ENCODE measurements at places on chromosomes 4 and X.

DNA sequence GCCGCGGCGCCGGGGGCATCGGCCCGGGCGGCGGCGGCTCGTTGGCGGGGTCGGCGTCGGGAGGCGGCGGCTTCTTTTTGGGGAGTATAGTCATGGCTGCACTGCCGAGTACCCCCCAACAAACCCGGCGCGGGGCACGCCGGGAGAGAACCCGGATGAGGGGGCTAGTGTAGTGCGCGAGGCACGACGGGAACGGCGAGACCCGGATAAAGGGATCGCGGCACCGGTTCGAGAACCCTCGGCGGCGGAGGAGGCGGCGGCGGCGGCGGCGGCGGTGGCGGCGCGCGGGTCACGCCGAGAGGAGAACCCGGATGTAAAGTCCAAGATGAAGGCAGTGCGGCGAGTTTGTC is at the start of gene OTUD5:
Gene OTUD5 (minus strand): TSS at position 131 of the 350 bp plus-strand sequence. CDS start 37 bp downstream, at position 94.
- DNase-seq: peak; percentile 63

GRCh38 chr4:146176891-146177290 is 1.4 kb downstream of the LSM6 start:
- no peak for DNase-seq

DNA sequence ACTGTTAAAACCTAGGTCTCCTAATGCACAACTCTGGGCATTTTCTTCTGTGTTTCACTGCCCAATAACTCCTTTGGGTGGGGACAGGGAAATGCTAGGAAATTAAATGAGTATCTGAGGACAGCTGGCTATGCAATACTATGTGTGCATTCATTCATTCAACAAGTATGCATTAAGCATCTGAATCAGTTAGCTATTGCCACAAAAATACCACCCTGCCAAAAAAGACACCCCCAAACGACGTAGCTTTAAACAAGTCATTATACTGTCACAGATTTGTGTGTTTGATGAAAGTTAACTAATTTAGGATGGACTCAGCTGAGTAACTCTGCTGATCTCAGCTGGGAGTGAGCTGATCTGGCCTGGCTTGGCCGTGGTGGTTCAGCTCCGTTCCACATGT is 29.8 kb upstream of the PTCHD1 start:
- no peak for DNase-seq

DNA sequence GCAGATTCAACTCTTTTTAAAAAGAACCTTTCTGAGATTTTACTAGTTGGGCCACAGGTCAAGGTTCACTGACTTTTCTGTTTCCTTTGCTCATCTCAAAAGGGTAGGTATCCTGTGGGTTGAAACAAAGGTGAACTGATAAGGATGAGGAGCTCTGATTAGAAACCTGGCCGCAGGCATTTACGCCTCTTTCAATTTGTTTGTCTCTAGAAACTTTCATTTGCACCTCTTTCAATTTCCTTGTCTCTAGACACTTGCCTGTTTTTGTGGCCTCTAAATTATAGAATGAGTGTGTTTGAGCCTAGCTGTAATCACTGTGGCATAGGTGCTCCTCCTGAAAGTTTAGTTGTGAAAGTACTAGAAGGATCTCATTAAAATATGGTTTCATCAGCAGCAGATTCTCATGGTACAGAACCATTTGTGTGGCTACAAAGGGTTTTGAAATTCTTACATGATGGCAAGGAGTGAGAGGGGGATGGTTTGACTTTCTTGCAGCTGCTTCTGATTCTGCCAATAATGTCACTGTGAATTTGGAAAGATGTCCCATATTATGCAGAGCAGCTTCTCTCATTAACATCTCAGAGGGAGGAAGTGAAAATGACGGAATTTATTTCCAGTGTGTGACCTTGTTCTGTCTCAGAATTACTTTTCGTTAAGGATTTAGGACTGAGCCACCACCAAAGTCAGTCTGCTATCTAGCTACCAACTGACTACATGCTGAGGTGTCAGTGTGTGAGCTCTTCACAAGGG is 142.2 kb downstream of the SH2D1A start:
- no peak for DNase-seq

GRCh38 chrX:25858273-25858880 is 279.8 kb upstream of the MAGEB18 start:
- DNase-seq: no peak

- DNase-seq: no peak
These were observed 1042.5 kb upstream of the PABPC4L start for GRCh38 chr4:135244056-135244455.

DNA sequence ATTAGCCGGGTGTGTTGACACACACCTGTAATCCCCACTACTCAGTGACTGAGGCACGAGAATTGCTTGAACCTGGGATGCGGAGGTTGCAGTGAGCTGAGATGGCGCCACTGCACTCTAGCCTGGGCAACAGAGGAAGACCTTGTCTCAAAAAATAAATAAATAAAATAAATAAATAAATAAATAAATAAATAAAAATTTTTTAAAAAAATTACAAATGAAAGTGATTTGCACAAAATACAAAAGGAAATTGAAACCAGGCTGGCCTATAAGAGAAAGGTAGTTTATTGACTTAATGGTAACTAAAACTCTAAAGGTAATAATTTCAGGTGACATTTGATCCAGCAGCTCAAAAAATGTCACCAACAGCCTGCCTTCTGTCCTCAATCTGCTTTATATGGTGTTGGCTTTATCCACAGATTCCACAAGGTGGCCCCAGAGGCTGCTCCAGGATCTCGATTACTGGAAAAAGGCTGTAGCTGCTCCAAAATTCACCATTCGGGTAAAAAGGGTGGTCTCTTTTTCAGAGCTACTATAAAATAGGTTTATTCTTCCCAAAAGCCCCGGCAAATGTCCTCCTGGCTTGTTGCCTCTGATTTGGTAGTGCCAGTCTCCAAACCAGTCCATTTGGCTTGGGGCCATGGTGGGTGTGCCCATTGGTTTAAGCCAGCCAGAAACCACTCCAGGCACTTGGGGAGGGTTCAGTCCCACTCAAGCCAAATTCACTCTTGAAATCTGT is 61.4 kb upstream of the TRIM2 start:
- peak; percentile 84 for DNase-seq

GRCh38 chr4:144754562-144755410 is 108.8 kb downstream of the HHIP start:
- peak; percentile 32 for DNase-seq

DNA sequence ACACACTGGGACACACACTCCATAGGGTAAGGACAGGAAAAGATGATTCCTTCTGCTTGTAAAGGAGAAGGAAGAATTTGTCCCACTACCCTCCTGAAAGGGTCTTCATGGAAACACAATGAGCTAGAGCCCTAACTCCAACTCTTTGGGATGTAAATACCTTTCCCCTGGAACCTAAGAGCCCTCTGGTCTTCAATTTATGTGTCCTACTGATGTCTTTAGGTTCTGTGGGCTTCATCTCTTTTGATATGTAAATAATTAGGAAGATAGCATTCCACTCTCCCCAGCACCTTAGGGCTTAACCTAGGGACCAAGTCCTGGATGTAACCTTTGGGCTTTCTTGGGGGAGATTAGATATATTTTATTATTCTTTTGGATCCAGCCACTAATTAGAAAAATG is 38.3 kb downstream of the PF4 start:
- no peak for DNase-seq

DNA sequence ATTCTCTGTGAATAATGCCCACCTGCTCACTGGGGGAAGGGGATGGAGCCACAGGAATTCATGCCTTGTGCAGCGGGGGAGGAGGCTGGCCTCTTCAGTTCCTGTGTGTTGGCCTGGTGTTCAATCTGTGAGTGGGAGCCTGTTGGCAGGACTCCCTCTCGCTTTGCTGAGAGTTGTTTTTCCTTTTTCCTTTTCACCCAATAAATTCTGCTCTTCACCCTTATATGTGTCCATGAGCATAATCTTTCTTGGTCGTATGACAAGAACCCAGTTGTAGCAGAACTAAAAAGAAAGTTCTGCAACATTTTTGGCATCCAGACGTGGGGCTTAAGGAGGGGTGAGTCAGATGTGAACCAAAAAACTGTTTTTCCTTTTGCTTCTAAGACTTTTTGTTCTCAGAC is 235.2 kb upstream of the HDX start:
- peak; percentile 21 for DNase-seq

GRCh38 chrX:151178746-151179145 is 2.4 kb downstream of the GPR50 start:
- no peak for DNase-seq

DNA sequence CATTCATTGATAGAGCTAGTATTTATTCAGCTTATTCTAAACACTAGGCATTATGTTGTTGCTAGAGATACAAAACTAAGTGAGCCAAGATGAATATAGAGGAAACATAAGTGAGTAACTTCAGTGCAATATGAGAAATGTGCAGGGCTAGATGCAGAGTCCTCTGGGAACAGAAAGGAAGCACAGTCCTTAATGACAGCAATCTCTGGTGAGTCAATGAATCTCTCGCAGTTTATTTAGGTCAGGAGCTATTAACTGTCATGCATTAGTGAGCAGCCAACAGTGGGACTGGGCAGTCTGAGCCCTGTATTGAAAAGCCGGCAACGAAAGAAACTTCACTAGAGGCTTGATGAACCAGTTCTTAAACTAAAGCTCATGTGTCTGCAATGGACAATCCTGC is 598.1 kb upstream of the MAGEB2 start:
- peak; percentile 7 for DNase-seq

All from GM03348 (cell line).